ENCODE measurements at places on chromosomes 1 and 21.

- DNase-seq = no peak
Measured at GRCh38 chr1:174989536-174990220, 10.1 kb upstream of the CACYBP start.

- no peak for DNase-seq
Measured at GRCh38 chr1:207020065-207020708, 12.4 kb downstream of the C1orf116 start.

DNA sequence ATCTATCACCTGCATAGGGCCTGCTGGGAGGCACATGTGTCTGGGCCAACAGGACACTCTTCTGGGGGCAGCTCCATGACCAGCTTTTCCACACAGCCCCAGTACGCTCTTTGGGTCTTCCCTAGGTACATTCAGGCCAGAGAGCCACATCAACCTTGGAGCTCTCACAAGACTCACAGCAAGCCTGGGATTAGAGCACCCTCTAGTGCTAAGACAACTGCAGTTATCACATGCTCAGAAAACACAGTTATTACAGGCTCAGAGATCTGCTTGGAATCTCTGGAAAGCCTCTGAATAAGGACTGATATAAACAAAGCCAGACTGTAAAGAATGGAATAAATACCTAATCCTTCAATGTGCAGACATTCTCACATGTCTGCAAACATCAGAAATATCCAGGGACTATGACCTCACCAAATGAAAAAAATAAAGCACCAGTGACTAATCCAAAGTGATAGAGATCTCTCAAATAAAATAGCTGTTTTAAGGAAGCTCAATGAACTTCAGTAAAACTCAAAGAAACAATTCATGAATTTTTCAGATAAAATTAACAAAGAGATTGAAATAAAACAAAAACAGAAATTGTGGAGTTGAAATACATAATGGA lies 563.9 kb upstream of the NR5A2 start:
- no peak for DNase-seq

GRCh38 chr1:162716123-162716522 lies 74.4 kb upstream of the HSD17B7 start:
- DNase-seq = no peak

- no peak for DNase-seq
Measured at GRCh38 chr21:42708107-42708506, 54.7 kb downstream of the PDE9A start.

GRCh38 chr21:36735201-36735515 lies 36.2 kb downstream of the SIM2 start:
- DNase-seq = no peak

GRCh38 chr1:2479618-2480017 lies 3.5 kb downstream of the PLCH2 start:
- DNase-seq = no peak

GRCh38 chr1:110673805-110674336 lies 869 bp downstream of the KCNA3 start:
- DNase-seq = no peak

DNA sequence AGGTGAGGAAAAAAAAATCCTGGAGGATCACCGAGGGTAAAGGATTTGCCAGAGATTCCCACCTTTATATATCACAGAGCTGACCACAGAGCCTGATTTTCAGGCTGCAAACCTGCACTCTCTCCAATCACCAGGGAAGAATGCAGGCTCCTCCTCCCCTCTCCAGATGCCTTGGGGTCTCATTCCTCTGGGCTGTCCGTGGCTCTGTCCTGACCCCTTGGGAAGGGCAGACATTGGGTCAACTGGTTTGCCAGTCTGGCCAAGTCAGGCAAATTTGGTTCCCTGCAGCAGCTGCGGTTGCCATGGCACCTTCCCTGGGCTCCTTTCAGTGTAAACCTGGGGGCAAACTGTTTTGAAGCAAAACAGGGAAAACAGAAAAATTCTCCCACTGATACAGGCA lies 11.6 kb upstream of the OPRD1 start:
- DNase-seq = no peak

- no peak for DNase-seq
Measured at GRCh38 chr1:54299037-54299436, 99.1 kb downstream of the MRPL37 start.

DNA sequence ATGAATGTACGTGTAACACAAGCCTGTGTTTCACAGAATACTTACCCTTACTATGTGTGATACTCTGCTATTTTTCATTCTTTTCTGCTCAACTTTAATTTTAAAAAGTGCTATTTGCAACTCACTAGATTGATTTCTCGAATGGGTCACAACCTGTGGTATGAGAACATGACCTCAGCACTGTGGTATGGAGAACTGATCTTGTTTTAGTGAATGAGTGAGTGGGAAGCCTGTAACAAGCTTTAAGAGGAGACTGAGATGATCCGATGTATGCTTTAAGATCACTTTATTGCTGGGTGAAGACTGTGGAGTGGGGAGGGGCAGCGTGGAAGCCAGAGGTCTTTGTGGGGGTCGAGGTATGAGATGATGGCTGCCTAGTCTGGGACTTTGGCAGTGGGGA lies 21.6 kb downstream of the MECR start:
- no peak for DNase-seq

- DNase-seq = no peak
Measured at GRCh38 chr1:22651941-22652856, 837 bp upstream of the C1QB start.

DNA sequence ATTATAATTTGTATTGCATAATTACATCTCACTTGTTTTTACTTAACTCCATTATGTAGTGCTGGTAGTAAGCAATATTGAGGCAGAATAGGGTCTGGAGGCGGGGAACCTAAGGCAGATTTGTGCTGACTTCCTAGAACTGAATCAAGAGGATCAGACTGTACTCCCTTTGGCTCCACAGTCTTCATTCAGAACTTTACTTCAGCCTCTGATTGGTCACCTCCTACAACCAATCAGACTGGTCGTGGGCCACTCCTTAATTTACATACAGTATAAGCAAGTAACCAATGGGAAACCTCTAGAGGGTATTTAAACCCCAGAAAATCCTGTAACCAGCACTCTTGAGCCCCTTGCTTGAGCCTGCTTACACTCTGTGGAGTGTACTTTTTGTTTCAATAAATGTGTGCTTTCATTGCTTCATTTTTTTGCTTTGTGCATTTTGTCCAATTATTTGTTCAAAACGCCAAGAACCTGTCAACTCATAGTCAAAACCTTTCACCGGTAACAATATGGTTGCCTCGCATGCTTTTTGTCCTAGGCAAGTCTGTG lies 31.6 kb downstream of the ZBTB8OS start:
- no peak for DNase-seq

GRCh38 chr1:18100491-18101063 lies 7.0 kb upstream of the IGSF21 start:
- DNase-seq = peak; percentile 64

- no peak for DNase-seq
Measured at GRCh38 chr1:234149217-234149616, 224.0 kb upstream of the COA6 start.

- no peak for DNase-seq
Measured at GRCh38 chr1:208272713-208273112, 28.5 kb upstream of the PLXNA2 start.

Data from NCI-H1694 treated with DMSO at 0.1 percent for 48 hours (cell line).